ENCODE measurements at places on chromosomes 11 and 22.

DNA sequence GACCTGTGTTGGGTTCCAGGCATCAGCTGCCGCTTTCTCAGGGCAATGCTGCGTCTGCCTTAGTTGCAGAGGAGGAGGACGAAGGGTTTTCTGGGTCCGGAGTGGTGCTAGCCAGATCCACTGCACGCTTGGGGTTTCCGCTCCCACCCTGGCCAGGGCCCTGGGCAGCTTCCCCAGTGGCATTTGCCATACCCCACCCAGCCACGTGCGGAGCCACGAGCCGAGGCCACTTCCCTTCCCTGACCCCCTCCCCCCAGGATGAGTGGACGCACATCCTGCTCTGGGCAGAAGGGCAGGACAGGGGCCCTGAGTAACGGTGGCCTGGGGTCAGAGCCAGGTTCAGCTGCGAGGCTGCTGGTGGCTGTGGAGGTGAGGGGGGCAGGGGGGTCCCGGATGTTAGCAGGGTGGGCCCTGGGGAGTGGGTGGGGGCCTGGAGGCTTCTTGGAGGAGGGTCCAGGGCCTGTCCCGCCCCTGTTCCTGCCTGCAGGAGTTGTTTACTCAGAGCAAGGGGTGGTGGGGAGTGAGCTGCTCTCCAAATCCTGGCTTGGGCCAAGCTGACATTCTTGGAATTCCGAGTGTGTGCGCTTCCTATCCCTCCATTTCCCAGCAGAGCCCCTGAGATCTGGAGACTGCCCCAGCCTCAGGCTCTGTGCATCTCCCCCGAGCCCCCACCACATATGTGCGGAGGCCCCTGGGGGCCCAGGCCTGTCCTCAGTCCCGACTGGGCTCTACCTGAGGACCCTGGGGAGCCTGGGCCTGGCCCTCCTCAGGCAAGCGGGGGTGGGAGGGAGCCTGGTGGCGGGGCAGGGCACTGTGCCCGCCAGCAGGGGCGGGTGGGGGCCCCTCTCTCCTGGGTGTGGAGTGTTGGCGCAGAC, 1.4 kb downstream of the TSPAN4 start:
- DNase-seq: peak; percentile 97

GRCh38 chr11:60158636-60159035, 24.2 kb downstream of the MS4A6A start:
- DNase-seq: no peak

DNA sequence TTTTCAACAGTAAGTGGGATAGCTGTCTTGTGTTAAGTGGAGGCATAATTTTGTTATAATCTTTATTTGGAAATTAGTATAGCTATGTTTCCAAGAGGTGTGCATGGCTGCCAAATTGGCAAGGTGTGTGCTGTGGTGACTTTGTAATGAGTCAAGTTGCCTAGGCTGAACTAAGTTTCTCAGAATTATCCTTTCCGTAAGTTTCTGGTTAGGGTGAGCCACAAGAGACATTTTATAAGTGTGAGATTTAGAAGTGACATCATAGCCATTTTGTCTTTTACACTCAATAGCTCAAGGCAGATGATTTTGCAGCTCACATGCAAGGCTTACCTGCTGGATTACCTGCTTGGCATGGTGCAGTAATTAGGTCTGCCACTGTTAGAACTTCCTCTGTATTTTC, 90.3 kb downstream of the C11orf87 start:
- no peak for DNase-seq

DNA sequence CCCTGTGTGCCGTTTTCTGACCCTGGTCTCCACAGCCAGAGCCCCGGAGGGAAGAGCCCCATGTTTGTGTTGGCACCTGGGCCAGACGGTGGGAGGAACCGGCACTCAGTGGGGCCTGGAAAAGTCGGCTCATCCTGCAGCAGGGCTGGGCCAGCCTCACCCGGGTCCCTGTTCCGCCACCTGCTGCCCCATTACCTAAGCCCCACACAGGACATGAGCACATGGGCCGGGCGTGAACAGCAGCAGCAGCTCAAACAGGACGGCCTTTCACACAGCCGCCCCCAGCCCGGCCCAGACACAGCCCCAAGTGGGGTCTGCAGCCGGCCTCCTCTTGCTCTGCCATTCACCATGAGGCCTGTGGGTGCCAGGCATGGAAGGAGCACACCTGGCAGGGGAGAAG, 302.4 kb downstream of the MN1 start:
- DNase-seq: no peak

DNA sequence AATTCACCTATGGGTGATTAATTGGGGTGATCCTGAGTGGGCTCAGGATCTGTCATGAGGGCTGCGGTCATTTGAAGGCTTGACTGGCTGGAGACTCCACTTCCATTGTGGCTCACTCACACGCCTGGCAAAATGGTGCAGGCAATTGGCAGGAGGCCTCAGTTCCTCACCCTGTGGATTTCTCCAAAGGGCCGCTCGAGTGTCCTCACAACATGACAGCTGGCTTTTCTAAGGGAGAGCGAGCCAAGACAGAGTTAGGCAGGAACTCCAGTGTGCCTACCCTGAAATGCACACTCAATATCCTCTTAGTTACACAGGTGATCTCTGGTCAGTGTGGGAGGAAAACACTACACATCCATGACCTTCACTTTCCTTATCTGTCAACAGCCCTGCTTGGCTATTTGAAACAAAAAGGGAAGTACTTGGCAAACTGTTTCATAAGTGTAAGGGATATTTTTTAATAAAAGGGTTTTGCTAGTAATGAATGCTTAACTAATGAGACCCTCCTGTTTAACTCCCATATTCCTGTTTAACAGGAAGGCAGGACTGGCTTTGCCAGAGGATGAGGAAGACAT, 25.7 kb downstream of the OSBP2 start:
- DNase-seq: no peak

DNA sequence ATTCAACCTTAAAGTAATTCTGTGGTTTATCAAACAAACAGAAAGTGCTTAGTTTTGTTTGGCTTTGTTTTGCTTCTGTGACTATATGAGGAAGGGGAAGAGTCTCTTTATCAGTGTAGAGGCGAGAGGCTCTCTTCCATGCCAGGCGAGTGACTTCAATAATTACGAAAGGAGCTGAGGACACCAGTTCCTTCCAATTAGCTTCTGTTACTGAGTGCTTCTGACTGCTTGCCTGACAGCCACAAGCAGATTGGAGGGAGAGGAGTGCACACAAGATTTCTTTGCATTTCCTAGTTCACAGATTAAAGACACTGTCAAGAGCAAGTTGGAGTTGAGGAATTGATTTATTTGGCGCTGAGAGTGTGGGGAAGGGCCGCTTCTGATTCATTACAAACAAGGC, 1484.5 kb upstream of the TENM4 start:
- DNase-seq: no peak

DNA sequence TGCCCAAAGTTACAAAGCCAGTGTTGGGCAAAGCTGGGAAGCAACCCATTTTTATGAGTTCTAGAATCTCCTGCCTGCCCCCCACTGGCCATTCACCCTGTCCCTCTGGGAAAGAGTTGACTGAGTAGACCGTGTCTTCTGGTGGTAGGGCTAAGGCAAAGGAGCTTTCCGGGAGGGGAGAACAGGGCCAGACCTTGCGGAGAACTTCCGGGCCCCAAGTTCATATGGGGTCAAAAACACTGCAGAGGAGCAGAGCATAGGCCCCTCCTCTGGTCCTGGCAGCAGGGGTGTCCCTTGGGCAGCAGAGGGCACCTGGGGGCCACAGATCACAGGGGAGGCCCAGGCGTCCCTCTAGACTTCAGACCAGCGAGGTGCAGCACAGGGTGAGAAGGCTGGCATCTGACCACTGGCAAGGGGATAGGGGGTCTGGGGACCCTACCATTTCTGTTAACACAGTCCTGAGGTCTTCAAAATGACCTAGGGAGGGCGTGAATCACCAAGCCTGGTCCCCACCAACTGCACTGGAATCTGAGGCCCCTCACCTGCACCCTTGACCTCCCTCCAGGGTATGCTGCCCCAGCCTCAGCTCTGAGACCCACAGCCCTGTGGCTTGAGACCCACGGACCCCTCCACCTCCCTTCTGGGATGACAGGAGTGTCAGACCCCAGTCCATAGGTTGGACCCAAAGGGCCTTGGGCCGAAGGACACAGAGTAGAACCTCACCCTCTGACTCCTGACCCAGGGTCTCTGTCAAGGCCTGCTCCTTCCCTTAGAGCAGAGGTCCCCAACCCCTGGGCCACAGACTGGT, 1.3 kb upstream of the ARAP1 start:
- peak; percentile 5 for DNase-seq

DNA sequence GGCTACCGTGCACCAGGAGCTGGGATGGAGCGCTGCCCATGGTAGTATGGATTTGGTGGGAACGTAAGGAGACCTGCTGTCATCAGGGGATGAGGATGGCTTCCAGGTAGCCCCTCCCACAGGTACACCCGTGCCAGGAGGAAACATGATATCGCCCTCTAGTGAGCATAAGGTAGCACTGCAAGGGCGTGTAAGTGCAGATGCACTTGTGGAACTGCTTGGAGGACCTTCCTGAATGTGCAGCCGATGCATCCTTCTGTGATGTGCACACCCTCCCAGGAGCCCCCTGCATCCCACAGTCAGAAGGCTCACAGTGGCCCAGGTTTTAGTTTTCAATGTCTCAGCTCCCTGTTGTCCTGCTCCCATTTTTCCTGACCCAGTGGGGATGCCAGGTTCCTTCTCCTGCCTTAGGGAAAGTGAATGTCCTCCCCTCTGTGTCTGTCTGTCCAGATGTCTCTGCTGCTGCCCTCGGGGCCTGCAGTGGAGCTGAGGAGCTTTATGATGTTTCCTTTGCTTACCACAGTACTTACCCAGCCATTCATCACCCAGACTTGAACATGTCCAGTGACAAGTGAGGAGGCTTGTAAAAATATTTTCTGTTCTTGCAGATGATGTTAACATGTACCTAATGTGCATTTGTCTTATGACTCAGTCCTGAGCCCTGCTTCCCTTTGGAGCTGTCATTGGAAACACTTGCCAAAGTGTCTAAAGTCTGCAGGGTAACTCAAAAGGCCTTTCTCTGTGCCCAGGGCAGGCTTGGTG, 49.2 kb downstream of the DBX1 start:
- DNase-seq: peak; percentile 93

DNA sequence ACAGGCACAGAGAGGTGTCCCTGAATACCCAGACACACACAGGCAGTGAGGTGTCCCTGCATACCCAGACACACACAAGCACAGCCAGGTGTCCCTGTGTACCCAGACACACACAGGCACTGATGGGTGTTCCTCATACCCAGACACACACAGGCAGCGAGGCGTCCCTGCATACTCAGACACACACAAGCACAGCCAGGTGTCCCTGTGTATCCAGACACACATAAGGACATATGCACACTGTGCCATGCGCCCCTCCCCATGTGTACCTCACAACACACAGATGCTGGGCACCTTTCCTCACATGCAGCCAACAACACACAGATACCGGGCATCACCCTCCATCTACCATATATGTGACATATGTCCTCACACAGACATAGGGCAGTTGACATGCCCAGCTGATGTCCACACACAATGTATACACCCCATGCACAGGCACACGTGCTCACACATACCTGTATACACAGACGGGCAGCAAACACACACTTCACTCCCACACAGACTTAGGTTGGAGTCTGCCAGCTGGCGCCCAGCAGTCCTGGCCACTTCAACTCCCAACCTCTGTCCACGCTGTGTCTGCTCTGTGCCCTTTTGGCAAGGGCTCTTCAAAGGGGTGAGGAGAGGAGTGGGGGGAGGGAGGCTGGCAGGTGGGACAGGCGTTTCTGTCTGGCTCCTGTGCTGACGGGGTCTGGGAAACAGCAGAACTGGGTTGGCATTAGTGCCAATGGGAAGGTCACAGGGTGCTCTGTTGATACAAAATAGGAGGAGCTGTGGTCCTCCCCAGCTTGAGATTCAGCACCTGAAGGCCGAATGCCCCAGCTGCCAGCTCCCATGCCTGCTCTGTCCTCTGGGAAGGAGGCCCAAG, 69.4 kb upstream of the ALX4 start:
- no peak for DNase-seq

GRCh38 chr11:27296497-27296896, 66.5 kb downstream of the CCDC34 start:
- DNase-seq: peak; percentile 76

DNA sequence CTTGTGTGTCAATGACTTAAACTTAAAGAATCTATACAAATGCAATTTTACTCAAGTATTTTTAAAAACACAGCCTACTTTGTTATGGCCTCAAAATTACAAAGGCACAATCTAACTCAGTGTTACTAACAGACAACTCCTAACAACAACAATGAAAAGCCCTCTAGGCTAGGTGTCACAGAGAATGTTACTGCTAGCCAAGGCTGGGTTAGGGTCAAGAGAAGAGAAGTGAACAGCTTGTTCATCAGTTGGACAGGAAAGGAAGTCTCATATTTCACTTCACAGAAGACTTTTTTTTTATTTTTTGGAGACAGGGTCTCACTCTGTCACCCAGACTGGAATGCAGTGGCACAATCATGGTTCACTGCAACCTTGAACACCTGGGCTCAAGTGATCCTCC, 26.0 kb downstream of the CLDN25 start:
- DNase-seq: no peak

GRCh38 chr11:36048496-36049247, 104.8 kb downstream of the LDLRAD3 start:
- DNase-seq: no peak

GRCh38 chr11:96397863-96398262, 8.1 kb downstream of the JRKL start:
- DNase-seq: no peak
